T-cell (primary cell): ENCODE measurements at places on chromosomes 12 and 14.

GRCh38 chr14:21074398-21075272 is 4.5 kb downstream of the ARHGEF40 start:
- DNase-seq, result no peak

- DNase-seq, result no peak
These were observed 27.8 kb downstream of the COQ6 start for GRCh38 chr14:73977896-73978295.

DNA sequence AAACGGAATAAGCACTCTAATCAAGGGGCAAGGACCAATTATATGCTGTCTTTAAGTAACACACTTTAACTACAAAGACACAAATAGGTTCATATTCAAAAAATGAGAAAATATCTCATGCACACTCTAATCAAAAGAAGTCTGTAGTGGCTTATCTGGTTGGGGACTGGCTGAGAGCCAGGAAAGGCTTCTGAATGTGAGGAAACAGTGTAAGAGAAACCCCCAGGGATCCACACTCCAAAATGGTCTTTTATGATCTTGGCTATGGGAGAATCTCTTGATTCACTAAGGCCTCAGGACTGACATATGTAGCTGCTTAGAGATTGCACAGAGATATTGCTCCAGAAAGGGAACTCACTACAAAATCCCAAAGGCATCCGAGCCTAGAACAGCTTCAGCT is 10.3 kb downstream of the CTSG start:
- DNase-seq, result no peak

GRCh38 chr12:81181691-81182090 is 103.8 kb downstream of the ACSS3 start:
- DNase-seq, result no peak

DNA sequence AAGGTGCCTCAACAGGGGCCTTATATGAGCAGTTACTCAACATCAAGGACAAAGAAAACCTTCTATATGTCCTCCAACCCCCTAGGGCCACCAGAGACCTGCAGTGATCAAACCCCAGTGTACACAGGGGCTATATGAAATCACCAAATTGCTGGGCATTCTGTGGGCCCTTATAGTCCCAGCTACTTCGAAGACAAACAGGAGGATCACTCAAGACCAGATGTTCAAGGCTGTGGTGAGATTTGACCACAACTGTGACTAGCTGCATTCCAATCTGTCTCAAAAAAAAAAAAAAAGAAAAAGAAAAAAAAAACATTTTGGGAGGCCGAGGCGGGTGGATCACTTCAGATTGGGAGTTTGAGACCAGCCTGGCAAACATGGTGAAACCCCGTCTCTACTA is 51.0 kb upstream of the PRB2 start:
- no peak for DNase-seq

DNA sequence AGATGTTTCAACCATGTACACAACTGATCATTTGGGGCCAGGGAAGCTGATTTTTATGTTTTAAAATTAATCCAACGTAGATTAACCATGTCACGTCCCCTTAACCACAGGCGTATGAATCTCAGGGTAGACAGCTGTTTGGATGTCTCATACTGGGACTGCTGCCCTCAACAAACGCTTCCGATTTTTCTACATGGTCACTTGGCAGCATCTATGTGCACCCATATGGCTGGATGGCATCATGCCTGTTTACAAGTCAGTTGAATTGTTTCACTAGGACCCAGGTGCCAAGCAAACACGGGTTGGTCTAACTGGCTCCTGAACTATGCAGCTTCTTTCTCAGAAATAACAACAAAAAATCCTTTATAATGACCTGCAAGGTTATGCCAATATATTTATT is 393.8 kb downstream of the NPAS3 start:
- DNase-seq, result no peak

DNA sequence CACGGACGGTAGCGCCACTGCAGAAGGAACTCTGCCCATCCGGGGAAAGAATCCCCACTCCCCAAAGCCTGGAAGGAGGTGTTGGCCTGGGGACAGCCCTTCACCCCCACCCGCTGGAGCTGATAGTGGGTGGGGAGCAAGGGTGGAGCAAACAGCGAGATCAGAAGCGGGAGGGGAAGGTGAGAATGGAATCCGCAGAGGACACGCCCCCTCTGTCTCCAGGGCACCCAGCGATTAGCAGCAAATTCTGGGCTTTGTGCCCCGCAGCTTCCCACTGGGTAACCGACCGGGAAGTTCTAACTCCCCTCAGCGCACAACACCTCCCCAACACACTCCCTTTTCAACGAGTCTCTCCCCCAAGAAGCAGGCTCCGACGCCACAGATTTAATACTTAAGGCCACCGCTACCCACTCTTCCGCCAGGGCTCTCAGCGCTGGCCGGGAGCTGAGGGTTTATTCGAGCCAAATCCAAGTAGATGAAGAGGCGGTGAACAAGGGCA is 1.4 kb downstream of the SLC25A29 start:
- DNase-seq, result no peak
